ENCODE measurements at places on chromosomes 3 and 15.
A peak's percentile ranks its signal among the peaks of the same experiment; 100 is the strongest.

GRCh38 chr15:92645051-92645631 is 10.4 kb downstream of the FAM174B start:
- DNase-seq, result no peak

GRCh38 chr3:172750069-172750367 is 508 bp upstream of the ECT2 start:
- no peak for DNase-seq

DNA sequence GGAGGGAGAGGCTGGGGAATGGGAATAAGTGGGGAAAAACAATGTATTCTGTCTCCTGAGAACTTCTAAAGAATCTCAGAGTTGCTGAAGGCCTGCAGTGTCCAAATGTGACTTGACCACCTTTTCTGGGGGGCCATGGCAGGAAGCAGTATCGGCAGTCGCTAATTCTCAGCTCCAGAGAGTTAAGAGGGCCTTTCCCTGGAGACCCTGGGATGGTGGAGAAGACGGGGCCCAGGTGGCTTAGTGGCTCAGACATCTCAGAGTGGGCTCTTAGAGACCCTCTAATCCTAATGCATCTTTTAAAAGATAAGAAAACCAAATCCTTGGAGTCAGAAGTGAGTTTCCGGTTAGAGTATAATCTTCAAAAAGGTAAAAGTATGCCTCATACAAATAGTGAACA is 15.1 kb downstream of the RTP4 start:
- no peak for DNase-seq

DNA sequence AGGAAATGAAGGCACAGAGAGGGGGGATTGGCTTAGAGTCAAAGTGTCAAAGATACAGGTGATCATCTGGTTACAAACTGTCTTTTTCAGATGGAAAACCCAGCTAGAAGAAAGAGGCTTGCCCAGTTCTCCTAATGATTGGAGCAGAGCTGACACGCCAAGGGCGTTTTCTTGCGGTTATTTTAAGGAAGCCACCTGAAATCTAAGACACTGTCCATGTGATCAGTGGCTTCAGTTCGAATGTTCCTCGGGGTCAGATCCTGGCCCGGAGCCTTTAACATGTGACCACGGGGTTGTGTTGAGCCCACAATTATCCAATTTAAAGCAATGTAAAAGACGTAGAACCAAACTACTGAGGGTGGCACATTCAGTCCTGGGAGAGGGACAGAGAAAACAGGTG is 19.5 kb downstream of the FAM43A start:
- no peak for DNase-seq

GRCh38 chr3:122559906-122560305 is 4.2 kb downstream of the PARP9 start:
- DNase-seq, result no peak

GRCh38 chr3:97952872-97953271 is 19.4 kb downstream of the RIOX2 start:
- DNase-seq, result no peak

GRCh38 chr3:124557-125179 is 71.9 kb upstream of the CHL1 start:
- DNase-seq, result no peak

- DNase-seq, result no peak
Observed at GRCh38 chr3:17820704-17821103, 78.3 kb upstream of the TBC1D5 start.

- DNase-seq, result no peak
Observed at GRCh38 chr15:101813803-101814534, 2.0 kb downstream of the OR4F15 start.

DNA sequence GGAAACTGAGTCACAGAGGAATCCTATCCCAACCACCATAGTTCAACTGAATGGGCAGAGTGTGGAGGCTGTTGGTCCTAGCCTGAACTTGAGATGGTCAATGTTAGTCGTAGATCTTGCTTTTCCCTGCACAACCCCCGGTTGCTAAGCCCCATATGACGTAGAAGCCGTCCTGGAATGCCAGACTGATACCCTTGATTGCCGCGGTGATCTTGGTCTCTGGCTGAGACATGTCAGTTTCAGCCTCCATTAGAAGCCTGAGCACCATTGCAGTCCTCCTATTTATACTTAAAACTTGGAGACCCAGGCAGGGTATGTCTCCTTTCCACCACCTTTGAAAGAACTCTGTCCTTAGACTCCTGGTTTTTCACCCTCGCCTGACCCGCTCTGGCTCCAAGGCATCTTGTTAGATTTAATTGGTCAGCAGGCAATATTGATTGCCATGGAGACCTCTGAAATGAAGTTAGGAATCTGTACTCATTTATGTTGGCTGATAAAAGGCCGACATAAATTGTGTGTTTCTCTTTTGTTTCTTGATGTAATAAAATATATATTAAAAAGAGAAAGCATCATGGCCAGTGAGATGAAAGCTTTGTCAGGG is 53.4 kb downstream of the RPLP1 start:
- DNase-seq, result no peak

DNA sequence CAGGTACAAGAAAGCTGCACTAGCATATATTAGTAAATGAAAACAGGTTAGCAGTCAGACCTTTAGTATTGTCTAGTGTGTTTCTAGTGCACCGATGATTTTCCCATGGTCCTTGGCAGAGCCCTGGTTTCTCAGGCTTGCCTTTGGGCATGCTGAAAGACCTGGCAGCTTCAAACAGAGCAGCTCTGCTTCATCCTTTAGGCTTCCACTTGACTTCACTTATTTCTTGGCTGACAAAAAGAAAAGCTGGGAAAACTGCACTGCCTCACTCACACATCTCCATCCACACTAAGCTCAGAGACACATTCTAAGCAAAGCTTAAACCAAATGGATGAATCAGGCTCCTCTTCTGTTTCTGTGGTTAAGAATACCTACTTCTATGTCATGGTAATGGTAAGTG is 374.8 kb upstream of the PDZRN3 start:
- no peak for DNase-seq

DNA sequence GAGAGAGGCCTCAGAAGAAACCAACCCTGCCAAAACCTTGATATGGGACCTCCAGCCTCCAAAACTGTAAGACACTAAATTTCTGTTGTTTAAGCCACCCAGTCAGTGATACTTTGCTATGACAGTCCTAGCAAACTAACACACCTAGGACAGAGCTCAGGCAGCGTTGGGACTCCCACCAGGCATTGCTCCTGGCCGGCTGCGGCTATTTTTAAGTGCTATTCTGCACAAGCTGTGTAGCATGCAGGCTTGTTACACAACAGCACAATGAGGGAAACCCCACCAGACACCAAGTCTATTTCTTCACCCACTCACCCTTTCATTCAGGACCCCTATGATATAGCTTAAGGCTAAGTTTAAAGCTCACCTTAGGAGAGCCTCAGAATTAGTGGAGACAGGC is 47.0 kb upstream of the GNB5 start:
- DNase-seq, result no peak

DNA sequence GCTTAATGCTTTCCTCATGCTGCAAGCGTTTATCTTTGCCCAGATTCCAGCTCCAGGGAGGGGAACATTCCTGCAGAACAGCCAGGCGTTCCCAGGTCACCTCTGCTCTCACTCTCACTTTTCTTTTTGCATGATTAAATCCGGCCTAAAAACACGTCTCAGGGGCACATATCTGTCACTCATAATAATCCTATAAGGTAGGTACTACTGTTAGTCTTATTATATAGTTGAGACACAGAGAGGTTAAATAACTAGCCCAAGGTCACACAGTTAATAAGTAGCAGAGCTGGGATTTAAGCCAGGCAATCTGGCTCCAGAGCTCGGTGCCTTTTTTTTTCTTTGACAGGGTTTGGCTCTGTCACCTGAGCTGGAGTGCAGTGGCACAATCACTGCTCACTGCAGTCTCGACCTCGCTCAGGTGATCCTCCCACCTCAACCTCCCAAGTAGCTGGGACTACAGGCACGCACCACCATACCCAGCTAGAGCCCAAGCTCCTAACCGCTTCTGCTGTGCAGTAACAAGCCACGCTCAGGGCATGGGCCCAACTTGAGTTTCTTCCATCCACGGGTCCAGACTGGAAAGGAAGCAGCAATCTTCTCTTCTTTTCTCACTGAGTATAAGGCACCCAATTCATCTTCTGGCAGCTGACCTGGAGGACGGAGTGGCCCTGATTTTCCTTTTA is 96.5 kb downstream of the LIPC start:
- peak; percentile 73 for DNase-seq

DNA sequence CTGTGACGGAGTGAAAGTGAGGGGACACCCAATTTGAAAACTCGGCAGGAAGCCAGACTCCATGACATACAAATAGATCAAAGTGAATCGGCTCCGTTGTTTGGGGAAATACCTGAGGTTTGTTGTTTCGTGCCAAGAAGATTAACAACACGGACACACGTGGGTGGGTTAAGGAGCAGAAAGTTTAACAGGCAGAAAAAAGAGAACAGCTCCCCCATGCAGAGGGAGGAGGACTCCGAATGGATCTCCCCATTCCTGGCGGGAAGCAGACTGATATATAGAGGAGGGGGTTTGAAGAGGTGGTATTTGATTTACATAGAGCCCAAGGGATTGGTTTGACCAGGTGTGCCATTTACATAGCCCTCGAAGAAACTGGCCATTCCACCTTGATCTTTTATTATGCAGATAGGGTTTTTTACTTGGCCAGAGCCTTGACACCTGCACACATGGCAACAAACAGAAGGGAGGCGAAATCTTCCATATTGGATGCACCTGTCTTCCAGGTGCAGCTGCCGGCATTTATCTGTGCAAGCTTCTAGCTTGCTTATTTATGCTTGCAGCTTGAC is 4.8 kb upstream of the SACM1L start:
- no peak for DNase-seq

DNA sequence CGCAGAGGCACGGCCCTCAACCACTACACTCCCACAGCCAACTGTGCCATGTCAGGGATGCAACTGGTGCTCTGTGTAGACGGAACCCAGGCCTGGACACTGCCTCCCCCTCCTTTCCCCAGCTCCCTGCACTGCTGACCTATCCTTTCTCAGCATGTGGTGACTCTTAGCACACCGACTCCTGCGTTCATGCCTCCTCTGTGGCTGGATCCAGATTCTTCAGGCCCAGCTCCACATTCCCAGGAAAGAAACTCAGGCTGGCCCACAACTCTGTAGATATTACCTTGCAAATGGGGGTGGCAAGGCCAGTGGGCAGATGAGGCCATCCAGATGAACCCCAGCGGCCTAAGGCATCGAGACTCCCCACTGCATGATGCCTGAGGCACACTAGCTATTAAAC is 272.7 kb downstream of the OCA2 start:
- DNase-seq, result no peak

- DNase-seq, result no peak
Observed at GRCh38 chr15:39310633-39311032, 270.2 kb upstream of the THBS1 start.

GRCh38 chr3:62622553-62623174 is 249.3 kb upstream of the FEZF2 start:
- DNase-seq, result peak; percentile 47

DNA sequence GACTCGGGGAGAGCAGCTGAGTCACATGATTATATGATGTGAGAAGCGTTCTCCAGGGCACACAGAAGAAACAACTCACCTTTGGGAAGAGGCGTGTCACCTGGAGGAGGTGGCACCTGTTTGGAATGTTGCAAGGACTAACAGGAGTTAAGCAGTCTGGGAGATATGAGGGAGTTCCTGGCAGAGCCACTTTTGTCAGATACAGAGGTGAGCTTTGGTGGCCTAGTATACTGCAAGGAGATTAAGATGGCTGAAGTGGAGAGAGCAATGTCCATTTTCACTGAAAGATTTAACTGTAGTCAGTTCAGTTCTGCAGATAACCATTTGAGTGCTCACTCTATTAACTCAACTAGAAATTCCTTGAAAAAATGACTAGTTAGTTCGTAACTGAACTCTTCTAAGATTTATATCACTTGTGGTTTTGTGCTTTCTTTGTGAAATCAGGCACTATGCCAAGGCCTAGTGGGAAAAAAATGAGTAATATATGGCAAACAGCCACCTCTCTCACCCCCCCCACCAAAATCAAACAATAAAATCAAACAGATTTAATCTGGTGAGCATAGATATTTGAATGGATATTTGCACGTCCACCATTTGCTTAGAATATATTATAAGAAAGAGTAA is 61.3 kb downstream of the CRYBG3 start:
- DNase-seq, result no peak

DNA sequence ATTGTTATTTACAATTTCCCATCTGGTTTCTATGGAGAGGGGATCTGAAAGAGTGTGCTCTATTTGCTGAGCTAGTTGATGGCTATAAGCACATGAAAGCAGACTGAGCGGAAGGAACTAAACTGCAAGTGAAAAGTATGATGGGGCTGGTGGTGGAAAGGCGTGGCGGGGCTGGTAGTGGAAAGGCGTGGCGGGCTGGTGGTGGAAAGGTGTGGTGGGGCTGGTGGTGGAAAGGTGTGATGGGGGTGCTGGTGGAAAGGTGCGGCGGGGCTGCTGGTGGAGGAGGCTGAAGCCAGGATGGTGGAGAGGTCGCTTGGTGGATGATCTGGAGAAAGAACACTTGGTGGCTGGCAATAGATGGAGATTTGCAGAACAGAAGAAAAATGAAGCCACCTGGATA is 136.7 kb downstream of the FMN1 start:
- no peak for DNase-seq

DNA sequence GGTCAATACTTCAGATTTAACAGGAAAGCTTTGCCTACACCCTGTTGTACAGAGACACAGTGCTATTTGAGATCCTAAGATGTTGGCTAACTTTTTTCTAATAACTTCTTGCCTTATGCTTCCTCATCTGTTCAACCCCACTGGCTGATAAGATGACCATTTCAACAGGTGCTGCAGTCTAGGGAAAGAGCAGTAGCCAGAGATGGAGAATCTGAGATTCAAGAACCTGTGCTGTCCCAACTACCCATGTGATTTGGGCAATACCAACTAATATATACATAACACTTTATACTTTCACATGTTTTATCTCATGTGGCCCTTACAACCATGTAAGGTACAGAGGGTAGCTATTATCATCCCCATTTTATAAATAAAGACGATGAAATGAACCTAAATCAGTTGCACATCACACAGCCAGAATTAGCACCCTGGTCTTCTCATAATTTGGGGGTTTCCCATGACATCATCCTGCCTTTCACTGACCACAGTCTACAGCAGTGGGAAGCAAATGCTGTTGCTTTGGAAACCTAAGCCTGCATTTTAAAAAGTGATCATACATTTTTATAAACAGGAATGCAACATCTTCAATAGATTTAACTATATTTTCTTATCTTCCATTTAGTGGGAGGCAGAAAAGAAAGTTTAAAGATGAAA is 9.7 kb downstream of the TTC23 start:
- no peak for DNase-seq

- DNase-seq, result no peak
Observed at GRCh38 chr3:36944012-36944640, 728 bp downstream of the TRANK1 start.

DNA sequence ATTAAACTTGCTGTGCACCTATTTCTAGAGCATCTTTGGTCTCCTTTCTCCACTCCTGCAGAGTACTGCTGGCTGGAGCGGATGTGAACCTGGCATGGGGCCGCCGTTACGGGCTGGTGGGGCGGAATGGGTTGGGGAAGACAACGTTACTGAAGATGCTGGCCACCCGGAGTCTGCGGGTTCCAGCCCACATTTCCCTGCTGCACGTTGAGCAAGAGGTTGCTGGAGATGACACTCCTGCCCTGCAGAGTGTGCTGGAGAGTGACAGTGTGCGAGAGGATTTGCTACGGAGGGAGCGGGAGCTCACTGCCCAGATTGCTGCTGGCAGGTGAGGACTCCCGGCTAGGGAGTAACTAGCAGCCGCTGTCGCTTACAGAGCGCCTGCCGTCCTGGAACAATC is 2.1 kb downstream of the ABCF3 start:
- no peak for DNase-seq

All from right renal pelvis (tissue), 4 donors.